Progenitor cell of endocrine pancreas (in vitro differentiated cells): ENCODE measurements at places on chromosomes 7 and 10.

- DNase-seq = no peak
Measured at GRCh38 chr7:13414181-13414580, 575.3 kb downstream of the ETV1 start.

DNA sequence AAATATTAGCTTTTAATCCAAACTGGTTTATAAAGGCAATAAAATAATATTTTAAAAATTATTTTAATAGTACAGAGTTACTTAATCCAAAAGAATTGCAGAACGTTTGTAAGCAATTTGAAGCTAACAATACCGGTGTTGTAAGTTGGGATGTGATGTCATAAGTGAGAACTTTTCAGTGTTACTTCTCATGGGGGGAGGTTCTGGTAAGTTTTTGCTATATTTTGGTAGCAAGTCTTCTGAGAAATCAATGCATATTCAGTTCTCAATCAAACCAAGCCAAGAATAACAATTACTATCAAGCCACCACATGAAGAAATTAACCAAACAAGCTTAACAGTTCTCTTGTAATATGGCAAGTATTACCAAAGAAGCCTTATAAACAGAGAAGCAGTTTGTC is 147.1 kb upstream of the ASAH2 start:
- no peak for DNase-seq

DNA sequence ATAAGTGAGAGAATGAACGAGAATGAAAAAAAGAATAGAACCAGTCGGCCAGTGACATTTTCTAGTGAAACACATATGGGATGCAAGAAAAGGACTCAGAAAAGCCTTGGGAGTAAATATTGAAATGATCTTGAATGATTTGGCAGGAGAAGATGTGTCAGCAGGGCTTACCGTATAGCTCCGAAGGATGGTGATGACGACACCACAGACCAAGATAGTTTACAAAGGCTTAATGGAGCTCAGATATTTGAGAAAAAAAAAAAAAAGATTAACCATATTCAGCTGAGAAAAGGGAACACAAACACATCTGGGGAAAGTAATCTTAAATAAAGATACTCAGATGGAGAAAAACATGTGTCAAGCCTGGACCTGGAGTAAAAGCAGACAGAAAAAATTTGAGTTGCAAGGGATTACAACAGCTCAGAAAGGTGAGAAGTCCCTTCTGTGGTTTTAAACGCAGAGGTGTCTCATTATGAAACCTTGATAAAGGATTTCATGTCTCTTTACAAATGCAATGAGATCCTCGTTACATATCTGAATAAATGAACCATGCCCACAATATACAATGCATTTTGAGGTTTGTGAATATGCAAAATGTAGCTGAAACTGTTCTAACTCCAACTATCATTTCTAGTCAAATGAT is 36.0 kb downstream of the DNAJB9 start:
- no peak for DNase-seq

DNA sequence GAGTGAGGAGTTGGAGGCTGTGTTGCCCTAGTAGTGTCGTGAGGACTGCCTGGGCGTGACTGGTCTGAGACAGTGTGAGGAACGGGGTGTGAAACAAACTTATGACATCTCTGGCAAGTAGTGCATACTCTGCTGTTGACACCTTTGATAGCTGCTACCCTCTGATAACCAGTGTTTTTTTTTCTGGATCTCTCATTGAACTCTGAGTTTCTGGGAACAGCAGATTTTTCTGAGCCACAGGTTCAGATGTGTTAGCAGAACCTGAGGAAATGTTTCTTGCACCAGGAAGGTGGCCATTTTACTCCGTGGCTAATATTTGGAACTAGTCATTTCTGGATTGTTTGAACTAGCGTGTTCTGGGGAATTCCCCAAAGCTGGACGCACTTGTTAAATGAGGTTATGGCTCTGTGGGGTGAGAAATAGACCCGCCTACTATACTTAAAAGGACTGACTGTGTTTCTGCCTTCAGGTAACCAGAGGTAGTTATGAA is 52.9 kb downstream of the AUTS2 start:
- DNase-seq = no peak

- no peak for DNase-seq
Measured at GRCh38 chr10:44975431-44976331, 2.9 kb downstream of the DEPP1 start.

DNA sequence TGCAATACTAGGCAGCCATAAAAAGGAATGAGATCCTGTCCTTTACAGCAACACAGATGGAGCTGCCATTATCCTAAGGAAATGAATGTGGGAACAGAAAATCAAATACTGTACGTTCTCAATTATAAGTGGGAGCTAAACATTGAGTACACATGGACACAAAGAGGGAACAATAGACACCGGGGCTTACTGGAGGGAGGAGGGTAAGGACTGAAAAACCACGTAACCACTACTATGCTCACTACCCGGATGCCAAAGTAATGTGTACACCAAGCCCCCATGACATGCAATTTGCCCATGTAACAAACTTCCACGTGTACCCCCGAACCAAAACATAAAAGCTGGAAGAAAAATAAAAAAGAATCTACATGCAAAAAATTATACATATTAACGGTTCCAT is 587.0 kb downstream of the PARD3 start:
- DNase-seq = no peak

GRCh38 chr10:77436257-77436975 is 201.2 kb downstream of the KCNMA1 start:
- DNase-seq = no peak
